ENCODE measurements at places on chromosomes 5 and 9.

GRCh38 chr9:19650312-19650711 is 138.5 kb downstream of the SLC24A2 start:
- peak; percentile 40 for DNase-seq

DNA sequence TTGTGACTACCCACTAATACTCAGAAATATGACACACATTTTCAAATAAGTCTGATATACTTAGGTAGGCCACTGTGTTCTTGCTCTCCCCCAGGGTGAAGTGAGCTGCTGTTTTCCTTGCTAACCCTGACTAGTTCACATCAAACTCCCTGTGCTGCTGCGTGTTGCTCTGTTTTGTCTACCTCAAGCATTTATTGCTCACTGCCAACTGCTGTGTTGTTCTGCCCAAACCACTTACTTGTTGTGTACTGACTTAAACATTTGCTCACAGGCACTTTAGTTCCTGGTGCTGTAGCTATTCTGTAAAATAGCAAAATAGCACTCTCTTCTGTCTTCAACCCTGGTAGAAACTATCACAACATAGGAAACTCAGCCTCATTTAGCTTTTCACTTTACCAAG is 255.7 kb downstream of the HCN1 start:
- DNase-seq = no peak

DNA sequence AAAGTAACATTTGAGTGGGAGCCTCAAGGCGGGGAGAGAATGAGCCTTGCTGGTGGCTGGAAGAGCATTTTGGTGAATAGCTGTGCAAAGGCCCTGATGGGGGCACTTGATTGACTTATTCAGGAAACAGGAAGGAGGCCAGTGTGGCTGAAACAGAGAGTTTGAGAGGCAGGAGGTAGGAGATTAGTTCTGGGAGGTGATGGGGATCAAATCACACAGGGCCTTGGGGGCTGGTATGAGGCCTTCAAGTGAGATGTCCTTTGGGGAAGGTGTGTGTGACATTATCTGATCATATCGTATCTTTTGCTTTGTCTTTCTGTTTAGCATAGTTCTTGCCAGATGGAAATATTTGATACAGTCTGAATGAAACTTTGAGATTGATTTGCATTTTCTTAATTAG is 172.3 kb downstream of the TENT4A start:
- no peak for DNase-seq

- DNase-seq = no peak
Measured at GRCh38 chr9:31574006-31574765, 810.3 kb upstream of the ACO1 start.

DNA sequence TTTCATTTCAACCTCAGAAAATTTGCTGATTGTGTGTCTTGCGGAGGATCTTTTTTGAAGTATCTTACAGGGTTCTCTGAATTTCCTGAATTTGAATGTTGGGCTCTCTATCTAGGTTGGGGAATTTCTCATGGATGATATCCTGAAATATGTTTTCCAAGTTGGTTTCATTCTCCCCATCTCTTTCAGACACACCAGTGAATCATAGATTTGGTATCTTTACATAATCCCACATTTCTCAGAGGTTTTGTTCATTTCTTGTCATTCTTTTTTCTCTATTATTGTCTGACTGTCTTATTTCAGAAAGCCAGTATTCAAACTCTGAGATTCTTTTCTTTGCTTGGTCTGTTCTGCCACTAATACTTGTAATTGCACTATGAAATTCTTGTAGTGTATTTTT is 456.9 kb downstream of the PRELID2 start:
- no peak for DNase-seq

DNA sequence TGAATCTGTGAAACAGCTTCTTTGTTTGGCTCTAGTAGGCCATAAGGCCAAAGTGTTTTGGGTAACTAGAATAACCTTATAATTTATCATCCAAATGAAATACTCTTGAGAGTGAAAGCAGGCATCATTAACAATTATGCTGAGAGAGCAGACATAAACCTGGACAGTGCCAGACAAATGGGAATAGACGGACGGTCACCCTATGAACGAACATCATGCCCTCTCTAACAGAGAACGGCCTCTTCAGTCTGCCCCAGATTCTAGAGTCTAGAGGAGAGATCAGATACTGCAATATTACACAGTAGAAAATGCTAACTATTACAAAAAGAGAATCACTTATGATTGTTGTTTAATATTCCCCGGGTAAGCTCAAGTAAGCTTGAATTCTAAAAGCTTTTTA is 68.5 kb downstream of the APBA1 start:
- DNase-seq = no peak

- DNase-seq = no peak
Measured at GRCh38 chr5:172868924-172869591, 35.0 kb downstream of the ERGIC1 start.

DNA sequence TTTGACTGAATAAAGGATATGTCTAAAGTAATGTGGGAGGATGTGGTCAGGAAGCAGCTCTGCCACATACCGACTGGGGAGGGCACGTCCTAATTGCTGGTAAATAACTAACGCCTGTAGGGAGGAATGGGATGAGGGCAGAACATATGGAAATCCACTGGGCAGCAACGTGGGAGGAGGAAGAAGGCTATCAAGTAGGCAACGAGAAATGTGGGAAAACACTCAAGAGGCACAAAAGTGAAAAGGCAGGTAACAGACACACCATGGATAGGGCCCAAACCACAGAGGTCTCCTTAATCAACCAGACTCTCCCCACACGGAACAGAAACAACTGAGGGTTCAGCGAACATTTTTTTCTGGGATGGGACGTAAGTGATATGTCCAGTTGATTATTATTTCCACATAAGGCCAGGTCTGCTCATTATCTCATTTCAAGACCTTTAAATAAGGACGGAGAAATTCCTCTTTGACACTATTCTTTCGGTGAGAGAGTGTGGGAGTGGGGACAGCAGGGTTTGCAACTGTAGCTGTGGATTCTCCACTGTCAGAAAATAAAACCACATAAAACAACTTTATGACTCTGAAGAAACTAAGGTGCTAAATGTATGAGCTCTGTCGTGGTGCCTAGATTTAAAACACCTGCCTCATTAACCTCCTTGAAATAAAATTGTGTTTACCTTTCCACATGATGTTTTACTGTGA is 17.0 kb downstream of the IARS1 start:
- DNase-seq = no peak

DNA sequence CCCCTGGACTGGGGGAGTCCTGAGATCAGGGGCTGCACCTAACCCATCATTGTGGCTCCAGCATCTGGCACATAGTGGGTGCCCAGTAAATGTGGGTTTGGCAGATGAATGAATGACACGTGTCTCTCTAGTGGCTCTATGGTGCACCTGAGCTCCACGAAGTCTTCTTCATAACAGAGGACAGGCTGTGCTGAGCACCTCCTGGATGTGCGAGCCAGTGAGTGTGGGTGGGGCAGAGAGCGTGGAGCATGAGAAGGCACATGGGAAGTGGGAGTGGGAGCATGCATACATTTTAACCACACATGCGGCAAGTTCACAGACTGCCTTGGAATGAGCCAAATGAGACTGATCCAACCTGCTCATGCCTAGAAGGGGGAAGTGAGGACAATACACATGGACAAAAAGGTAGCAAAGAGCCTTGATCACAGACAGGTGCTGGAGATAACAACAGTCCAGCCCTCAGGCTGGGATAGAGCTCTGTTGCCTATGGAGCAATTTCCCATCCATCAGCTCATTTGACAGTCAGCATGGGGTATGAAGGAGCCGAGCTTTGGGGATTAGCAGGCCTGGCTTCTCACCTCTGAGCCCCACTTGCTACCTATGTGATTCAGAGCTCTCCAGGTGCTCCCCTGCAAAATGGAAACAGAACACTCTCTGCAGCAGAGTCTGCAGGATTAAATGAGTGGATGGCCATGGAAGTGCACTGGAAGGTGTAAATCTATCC is 76.2 kb upstream of the TBC1D2 start:
- no peak for DNase-seq

GRCh38 chr5:172425402-172425801 is 28.9 kb downstream of the SH3PXD2B start:
- DNase-seq = no peak

- no peak for DNase-seq
Measured at GRCh38 chr9:34546102-34546833, 23.5 kb upstream of the ENHO start.

- peak; percentile 34 for DNase-seq
Measured at GRCh38 chr5:157670662-157671591, at the start of gene C5orf52. Gene C5orf52, plus strand, starts transcription at chr5:157671533. Its CDS starts 82 bp downstream, at chr5:157671615.

DNA sequence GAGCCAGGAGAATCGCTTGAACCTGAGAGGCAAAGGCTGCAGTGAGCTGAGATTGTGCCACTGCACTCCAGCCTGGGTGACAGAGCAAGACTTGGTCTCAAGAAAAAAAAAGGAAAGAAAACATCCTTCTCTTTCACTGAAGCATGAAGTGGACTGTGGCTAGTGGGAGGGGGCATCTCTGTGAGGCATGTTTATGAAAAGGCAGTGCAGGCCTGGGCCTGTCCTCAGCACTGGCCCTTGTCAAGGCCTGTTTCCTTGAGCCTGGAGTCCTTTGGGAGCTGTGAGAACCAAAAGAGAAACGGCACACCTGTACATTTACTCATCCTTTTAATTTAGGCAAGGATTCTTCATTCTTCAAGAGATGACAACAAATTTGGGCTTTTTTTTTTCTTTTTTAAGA is 18.3 kb upstream of the FUBP3 start:
- DNase-seq = no peak

DNA sequence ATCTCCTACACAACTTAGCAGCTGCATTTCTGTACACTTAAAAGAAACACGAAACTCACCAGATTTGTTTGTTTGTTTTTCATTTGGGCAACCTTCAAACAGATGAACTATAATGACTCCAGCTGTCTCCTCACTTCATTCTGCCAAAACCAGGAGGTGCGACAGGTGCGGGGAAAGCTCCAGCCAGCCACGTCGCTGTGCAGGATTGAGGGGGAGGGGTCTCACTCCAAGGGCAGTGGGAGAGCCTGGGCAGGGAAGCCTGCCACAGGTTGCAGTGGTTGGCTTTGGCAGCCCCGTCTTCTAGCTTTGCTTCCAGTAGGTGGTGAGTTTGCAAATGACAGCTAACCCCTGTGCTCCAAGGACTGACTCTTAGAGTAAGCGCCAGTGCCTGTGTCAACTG is 215.8 kb downstream of the CEMIP2 start:
- DNase-seq = no peak

DNA sequence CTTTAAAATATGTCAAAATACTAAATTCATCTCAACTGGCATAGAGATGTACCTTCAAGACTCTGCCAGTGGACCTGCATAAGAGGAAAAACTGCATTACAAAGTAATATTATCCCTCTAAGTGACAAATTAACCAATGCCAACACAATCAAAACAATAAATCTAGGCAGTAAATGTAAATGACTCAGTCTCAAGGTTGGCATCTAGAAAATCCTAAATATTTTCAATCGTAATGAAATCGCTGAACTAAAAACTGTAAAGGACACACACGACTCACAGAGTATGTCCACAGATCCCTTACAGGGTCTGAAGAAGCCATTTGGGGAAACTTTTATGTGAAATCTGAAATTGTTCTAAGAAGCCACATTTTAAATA is 31.2 kb downstream of the ERMP1 start:
- DNase-seq = no peak

GRCh38 chr5:36138900-36139683 is 12.6 kb downstream of the LMBRD2 start:
- DNase-seq = no peak

DNA sequence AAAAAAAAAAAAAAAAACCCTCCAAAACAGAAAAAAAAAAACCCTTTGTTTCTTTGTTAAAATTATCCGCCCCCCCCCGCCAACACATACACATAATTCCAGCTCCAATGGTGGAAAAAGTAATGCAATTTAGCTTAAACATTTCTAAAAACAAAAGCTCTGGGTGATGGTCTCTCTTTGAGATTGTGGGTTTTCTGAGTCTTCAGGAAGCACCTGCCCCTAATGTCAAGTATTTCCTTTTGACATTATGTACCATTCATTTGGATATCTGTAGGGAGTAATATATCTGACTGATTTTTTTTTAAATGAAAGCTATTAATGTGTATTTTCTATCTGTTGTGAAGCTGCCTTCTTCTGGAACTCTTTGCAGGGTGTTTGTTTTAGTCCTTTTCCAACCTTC is 389.7 kb downstream of the TAF11L14 start:
- DNase-seq = no peak

DNA sequence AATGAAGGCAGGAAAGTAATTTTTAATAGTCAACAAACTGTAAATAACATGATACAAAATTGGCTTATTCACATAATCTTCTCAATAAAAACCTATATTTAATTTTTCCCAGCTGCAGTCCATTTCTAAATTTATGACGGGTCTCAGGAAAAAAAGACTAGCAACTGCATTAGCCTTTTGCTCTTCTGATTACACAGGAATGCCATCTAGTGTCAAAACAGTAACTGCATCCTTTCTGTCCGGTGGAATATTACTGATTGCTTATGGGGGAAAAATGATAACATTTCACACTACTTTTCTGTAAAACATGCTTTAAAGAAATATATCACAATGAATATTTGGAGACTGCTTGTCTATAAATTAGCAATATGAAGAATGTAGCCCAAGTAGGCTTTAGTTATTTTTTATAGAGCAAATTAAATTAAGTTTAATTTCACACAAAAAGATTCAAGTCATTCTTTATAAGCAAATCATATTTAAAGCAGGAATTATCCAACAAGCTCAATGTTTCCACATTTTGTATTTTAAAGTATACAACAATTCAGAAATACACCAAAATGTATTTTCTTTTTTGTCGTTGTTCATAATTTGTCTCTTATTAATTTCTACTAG is 534.7 kb downstream of the CDH10 start:
- peak; percentile 28 for DNase-seq

GRCh38 chr9:87954230-87954629 is 20.1 kb downstream of the CDK20 start:
- DNase-seq = no peak

DNA sequence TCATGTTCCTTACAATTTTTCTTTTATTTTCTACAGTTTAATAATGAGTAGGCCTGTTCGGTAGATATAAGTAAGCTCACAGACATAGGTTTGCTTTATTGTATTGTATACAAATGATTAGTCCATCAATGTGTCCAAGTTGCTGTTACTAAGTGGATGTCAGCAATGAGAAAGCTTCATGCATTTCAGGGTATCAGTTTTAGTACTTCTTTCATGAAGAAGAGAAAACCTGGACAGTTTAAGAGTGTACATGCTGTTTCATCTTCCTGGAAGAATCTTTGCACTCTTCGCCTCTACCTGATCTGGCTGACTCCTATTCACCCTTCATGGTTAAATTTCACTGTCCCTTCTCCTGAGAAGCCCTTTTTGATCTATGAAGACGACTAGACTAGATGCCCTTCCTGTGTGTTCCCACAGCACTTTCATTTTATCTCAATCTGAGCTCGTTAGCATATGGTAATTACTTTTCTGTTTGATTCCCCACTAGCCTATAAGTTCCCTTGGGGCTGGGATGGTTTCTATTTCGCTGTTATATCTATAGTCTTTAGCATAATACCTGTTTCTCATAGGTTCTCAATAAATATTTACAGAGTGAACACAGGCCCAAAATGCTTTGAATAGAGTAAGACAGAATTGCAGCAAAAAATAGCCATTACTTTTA is 70.7 kb downstream of the CETN3 start:
- no peak for DNase-seq

DNA sequence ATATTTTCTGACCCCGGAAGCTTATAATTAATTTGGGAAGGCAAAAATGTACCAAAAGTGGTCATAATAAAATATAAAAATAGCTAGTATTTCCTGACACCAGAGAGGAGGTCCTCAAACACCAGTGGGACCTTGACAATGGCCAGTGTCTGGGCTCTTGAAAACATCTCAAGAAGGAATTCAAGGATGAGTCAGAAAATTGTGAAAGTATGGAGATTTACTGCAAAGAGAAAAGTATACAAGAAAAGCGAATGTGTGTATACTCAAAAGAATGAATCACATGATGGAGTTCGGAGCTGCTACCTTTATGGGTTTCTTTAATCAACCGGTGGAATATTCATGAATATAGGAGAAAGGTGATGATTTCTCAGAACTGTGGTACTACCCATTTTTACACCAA is 1709.0 kb upstream of the WWC1 start:
- no peak for DNase-seq
